Naive thymus-derived CD8-positive, alpha-beta T cell (primary cell): ENCODE measurements at places on chromosomes 11 and 22.

GRCh38 chr11:44632466-44633123, 67.1 kb downstream of the CD82 start:
- DNase-seq: no peak

GRCh38 chr11:34564406-34564805, 50.8 kb upstream of the ELF5 start:
- DNase-seq: no peak

DNA sequence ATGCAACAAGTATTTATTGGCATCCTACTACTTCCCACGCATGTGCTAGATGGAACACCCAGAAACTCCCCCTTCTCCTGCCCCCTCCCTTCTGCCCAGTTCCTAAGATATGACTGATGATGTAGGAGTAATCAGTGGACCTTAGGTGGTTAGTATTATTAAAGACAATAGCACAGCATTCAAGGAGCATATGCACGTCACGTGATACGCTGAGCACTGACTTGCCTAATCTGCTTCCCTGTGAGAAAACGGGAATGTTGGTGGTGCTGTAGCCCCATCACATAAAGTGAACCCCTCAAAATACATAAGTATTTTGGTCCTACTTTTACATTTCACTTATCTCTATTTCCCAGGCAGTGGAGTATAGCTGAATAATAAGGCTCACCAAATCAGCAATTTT, 12.4 kb downstream of the DRD2 start:
- DNase-seq: no peak

GRCh38 chr11:47857892-47858543, 9.9 kb upstream of the NUP160 start:
- DNase-seq: no peak

- DNase-seq: no peak
Observed at GRCh38 chr11:62398011-62398994, 20.5 kb upstream of the SCGB1A1 start.
